Fibroblast of villous mesenchyme (primary cell): ENCODE measurements at places on chromosomes 16 and 17. TPM values are rescaled to one million over a fixed set of nuclear protein-coding genes. Genes with fewer than 3 reads are reported as not detected.

SALL1 gene
- total RNA-seq, result 3.5 and 4.5 TPM in 2 replicates

FSCN2 gene
- 1.7 and 3.5 TPM in 2 replicates for total RNA-seq

SYNRG gene
- 16.1 and 22.5 TPM in 2 replicates for total RNA-seq

CHST5 gene
- total RNA-seq, result under 0.01 TPM in 1 of 2 replicates, not detected in the other

WNT3 gene
- 0.97 and 2.2 TPM in 2 replicates for total RNA-seq

PRAC2 gene
- not detected in 2 replicates for total RNA-seq

DNA sequence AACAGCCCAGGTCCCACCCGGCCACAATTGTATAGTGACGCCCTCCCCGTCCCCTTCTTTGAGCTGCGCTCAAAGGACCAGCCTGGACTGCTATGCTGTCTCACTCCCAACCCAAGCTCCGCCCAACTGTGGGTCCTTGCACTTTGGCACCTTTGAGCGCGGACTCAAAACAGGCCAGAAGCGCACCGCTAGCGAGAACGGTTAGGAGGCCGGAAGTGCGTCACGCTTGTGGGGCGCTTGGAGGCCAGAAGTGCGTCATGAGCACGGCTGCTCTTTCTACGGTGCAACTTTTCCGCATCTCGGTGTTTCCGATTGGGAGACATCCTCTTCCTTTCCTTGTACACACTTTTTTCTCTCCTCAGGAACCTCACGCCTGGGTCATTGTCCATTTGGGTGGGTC, at the start of gene ZNF19:
ZNF19 (minus strand) TSS at position 203 of the 400 bp plus-strand sequence. CDS start 7,210 bp downstream, outside the sequence.
- no peak for DNase-seq

DNA sequence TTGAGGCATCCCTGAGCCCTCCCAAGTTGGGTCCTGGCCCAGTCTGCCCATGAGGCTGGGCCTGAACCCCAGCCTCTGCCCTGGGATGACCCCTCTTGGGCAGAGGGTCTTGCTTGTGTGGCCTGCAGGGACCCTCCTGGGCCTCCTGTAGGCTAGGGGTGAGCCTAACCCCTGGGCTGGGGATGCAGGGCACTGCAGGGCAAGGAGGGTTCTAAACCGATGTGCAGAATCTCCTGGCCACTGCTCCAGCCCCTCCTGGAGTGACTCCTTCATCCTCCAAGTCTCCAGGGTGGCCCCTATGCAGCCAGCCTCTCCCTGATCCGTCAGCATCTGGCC, 37.5 kb downstream of the LGALS9 start:
- no peak for DNase-seq

DNA sequence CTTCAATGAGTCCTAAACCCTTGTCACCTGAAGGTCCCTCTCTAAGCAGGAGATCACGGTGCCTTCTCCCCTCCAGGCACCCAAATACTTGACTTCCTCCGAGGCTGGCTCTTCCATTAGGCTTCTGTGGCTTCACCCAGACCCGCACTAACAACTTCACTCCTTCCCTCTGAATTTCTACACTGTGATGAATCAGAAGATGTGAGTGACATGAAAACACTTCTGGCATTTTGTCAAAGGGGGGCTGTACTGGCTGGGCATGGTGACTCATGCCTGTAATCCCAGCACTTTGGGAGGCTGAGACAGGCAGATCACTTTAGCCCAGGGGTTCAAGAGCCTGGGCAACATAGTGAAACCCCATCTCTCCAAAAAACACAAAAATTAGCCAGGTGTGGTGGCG, 72.6 kb upstream of the CNEP1R1 start:
- DNase-seq, result no peak

DNA sequence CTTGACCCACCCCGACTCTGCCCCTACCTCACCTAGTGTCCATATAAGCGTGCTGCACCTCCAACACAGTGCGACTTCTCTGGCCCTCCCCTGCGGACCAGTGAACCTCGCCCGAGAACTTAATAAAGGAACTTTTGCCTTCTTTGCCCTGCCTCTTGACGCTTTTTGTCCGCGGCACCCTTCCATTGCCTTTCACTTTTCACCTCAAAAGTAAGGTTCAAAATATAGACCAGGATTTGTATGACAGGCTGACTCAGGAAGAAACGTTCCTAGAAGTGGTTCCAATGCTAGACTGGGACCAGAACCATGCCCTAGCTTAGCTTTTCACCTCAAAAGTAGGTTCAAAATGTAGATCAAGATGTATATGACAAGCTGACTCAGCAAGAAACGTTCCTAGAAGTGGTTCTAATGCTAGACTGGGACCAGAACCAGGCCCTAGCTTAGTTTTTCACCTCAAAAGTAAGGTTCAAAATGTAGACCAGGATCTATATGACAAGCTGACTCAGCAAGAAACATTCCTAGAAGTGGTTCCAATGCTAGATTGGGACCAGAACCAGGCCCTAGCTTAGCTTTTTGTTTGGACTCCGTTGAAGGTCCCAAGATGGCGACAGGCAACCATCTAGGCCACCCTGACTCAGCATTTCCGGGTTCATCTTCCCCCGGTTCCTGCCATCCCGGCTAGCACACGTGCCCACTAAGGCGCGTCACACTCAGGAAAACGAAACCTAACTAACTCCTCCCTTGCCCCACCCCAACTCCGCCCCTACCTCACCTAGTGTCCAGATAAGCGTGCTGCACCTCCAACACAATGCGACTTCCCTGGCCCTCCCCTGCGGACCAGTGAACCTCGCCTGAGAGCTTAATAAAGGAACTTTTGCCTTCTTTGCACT, 51.0 kb upstream of the TMEM97 start:
- DNase-seq, result no peak

DNA sequence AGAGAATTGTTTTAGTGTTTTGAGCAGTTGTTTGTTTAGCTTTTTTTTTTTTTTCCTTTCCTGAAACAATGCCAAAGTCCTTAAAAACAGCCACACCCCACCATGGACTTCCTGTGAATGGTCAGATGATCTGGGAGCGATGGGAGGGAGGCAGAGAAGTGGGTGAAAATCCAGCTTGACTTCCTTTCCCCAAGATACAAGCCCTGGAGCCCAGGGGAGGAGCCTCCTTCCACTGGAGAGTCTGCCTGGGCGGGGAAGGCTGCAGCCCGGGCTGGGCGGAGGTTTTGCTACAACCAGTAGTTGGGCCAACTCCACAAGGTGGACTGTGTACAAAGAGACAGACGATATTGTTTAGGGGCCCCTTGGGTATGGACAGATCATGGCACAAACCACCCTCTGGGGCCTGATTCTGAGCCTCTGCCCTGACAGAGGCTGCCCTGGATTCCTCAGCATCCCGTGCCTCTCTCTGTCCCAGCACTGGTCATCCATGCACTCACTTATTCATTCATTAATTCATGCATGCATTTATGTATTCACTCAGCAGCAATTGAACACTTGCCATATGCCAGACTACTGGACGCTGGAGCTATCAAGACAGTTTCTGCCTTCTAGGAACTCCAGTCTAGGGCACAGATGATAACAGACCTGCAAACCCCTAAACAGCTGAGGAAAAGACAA, 29.8 kb downstream of the WSB1 start:
- DNase-seq, result peak; percentile 87

- DNase-seq, result no peak
These were observed 835.3 kb upstream of the EEF2KMT start for GRCh38 chr16:5932906-5933305.

- DNase-seq, result no peak
These were observed 6.5 kb downstream of the GCGR start for GRCh38 chr17:81810476-81810875.

DNA sequence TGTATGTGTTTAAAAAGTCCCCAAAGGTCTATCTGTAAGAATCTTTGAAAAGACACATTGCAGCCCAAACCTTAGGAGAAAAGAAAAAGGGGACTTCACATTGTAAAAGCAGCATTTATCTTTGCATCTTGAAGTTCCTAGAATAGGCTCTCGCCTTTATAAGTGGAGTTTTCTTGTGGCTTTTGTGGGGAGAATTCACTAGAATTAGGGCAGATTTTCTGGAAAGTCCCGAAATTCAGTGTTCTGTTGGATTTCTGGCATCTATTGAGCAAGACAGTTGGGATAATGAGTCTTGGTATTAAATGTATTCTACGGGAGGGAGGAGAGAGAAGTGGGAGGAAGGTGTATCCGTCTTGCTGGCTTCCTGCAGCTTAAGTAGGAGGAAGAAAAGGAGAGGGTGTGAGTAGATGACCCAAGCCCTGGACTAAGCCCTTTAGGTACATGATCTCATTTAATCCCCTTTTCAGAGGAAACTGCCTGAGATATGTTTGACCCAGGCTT, 62.6 kb downstream of the PRKCA start:
- DNase-seq, result peak; percentile 49

GRCh38 chr17:81457401-81457800, 55.2 kb downstream of the ACTG1 start:
- no peak for DNase-seq

DNA sequence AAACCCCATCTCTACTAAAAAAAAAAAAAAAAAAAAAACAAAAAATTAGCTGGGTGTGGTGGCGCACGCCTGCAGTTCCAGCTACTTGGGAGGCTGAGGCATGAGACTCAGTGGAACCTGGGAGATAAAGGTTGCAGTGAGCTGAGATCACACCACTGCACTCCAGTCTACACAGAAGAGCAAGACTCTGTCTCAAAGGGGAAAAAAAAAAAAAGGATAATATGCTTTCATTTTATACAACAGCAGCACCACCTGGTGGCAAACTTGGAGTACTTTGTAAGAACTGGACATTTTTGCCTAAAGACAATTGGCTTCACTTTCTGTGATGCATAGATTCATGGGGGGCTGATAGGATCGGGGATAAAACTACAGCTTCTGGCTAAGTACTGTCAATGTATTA, 8.5 kb downstream of the CHTF8 start:
- DNase-seq, result peak; percentile 76

GRCh38 chr17:39752241-39752881, 14.6 kb downstream of the GRB7 start:
- DNase-seq, result no peak

DNA sequence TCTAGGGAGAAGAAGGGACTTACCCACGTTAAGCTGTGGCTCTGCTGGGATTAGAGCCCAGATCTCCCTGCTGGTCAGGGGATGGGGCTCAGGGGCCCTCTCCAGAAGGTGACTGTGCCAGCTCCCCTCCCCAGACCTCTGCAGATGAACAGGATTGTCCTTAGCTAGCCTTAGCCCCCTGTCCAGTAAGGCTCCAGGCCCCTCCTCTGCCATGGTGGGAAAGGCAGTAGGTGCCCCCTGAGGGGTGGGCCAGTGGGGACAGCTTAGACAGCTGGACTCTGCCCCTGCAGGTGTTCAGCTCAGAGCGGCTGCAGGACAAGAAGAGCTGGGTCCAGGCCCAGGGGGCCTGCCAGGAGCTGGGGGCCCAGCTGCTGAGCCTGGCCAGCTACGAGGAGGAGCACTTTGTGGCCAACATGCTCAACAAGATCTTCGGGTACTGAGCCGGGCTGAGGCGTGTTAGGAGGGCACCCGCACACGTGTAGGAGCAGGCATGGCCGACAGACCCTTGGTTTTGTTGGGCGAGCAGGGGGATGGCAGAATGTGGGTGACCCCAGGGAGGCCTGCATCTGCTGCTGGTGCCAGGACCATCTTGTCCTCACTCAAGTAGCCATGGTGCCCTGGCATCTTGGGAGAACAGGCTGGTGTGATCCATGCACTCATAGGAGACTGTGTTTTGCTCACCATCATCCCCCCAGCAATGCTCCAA, 50.9 kb downstream of the MRC2 start:
- DNase-seq, result no peak

GRCh38 chr17:75615301-75615700, 17.9 kb upstream of the SMIM5 start:
- DNase-seq, result no peak

GRCh38 chr16:68300734-68301459, 9.8 kb downstream of the SLC7A6OS start:
- DNase-seq, result no peak

- no peak for DNase-seq
These were observed 174.9 kb upstream of the RPL38 start for GRCh38 chr17:74028354-74029116.

DNA sequence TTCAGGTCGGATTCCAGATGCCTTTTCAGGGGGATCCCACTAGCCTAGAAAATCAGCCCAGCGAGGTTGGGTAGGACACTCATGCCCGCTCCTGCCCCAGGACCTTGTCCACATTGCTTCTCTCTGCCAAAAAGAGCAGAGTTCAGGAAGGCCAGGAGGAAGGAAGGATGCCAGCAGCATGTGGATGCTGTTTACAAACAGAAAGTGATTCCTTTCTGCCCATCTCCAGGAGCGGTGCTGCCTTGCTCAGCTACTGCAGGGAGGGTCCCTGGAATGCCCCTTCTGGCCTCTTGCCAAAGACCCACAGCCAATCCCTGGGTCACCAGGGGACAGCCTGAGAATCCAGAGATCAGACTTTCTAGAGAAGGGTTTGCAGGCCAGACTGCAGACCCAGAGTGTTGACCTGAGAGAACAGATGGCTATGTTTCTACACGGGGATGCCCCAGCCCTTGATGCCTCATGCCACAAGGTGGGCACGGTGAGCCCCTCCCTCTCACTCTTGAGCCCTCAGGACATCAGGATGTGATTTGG, 32.3 kb upstream of the EMP2 start:
- no peak for DNase-seq

DNA sequence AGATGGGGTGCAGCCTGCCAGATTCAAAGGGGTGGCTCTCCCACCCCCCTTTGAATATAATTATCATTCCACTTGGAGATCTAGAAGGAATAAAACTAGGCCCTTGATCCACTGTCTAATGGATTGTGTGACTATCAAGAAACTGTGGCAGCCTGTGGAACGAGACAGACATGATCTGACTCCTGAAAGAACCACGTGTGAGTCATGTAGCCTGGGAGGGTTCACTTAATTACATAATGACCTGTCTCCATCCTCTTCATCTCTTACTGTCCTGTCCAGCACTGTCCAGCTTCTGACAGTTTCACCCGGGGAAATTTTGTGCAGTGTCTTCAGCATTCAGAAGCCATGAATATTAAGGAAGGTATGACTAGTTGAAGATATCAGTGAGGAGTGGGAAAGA, 43.3 kb upstream of the CDH13 start:
- DNase-seq, result no peak

GRCh38 chr16:8631818-8632465, 10.4 kb downstream of the METTL22 start:
- DNase-seq, result no peak

- DNase-seq, result no peak
These were observed 43.9 kb upstream of the ABCA3 start for GRCh38 chr16:2384426-2384825.

DNA sequence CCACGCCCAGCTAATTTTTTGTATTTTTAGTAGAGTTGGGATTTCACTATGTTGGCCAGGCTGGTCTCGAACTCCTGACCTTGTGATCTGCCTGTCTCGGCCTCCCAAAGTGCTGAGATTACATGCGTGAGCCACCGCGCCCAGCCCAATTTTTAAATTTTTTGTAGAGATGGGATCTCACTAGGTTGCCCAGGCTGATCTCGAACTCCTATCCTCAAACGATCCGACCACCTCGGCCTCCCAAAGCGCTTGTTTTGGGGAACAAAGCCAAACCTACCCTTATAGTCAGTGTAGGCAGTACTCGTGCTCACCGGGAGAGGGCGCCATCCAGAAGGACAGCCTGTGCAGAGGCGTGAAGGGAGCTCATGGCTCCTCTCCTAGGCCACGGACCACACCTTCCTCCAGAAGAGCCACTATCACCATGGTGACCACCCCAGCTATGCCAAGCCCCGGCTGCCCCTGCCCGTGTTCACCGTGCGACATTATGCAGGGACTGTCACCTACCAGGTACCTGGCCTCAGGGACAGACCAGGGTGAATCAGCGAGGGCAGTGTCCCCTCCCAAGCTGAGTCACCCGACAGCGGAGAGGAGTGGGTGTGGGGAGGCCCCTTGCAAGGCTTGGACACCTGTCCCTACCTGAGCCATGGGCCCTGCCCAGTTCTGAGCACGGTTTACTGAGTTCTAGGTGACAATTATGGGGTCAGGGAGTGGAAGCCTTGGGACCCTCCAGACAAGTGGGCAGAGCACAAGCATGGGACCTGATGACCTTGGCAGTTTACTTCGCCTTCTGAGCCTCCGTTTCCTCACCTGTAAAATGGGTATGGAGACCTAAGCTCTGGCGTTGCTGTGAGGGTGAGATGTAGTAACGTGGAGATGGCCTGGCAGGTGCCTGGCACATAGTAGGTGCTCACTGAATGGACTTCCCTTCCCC, 13.7 kb downstream of the MYO15B start:
- DNase-seq, result peak; percentile 29
